ENCODE measurements at places on chromosomes 12 and 14. TPM values are rescaled to one million over a fixed set of nuclear protein-coding genes. Genes with fewer than 3 reads are reported as not detected.

DNA sequence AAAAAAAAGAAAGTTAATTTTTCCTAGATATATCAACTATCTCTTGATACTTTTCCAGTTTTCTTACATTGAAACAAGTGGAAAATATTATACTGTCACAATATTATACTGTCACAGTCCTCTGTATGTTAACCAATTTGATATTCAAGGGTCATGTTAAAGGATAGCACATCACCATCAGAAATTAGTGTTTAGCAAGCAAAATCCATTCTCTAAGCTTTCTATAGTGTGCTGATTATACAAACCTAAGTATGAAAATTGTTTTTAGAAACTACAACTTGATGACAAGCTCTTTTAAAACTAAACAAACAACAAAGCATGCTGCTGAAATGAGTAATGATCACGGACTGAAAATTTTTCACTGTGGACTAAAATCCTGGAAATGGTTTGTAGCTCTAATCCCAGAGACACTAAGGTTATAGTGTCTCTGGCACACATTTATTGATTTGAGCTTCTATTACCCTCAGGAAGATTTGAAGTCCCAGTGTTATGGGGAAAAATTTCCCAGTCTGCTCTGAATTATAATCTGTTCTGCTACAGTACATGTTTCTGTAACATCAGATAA lies 9.7 kb downstream of the SPTSSA start:
- DNase-seq, result no peak

GRCh38 chr14:24664366-24664765 lies 30.4 kb upstream of the GZMB start:
- DNase-seq, result no peak

CPNE6 gene
- total RNA-seq, result not detected

GRCh38 chr12:27273114-27273513 lies 29.0 kb downstream of the STK38L start:
- no peak for DNase-seq

DNA sequence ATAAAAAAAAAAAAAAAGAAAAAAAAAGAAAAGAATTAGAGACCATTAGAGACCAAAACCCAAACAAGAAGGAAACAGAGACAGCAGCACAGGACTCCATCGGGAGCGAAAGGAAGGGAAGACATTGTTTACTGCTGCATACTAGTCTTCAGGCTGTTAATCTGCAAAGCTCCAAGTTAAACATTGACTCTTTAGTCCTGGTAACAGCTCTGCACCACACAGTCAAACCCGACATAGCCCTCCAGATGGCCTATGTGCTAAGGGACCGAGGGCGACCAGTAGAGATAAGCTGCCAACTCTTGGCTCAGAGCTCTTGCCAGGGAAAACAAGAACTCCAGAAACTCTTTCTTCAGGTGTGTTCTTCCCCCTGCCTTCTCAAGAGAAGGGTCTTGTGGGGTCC lies 7.8 kb downstream of the P2RX4 start:
- DNase-seq, result no peak

DNA sequence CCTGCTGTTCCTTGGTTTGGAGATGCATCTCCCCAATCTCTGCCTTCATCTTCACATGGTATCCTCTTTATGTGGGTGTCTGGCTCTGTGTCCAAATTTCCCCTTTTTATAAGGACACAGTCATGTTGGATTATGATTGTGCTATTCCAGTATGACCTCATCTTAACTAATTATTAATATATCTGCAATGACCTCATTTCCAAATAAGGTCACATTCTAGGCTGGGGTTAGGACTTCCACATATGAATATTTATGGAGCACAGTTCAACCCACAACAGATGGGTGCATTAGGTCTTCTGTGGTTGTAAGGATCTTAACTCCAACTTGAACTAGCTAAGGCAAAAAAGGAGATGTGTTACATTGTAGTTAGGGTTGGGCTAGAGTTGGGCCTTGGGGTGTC lies 69.4 kb downstream of the ADCK1 start:
- DNase-seq, result no peak

GLIPR1L1 gene
- not detected for total RNA-seq

DNA sequence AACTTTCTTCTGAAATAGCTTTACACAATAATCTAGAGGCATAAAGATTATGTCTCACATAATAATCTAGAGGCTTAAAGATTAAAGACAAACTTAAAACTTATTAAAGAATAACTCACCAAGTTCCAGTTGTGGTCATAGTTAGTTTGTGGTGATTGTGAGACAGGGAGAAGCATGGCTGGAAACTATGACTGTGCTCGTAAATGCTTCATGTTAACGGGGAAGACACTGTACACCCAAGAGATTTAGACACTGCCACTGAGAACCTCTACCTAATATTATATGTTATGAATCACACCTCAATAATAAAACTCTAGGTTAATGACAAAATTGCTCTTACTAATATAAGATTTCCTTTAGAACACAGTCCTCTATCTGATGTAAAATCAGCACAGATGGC lies 541.6 kb downstream of the TMEM121 start:
- no peak for DNase-seq

DNA sequence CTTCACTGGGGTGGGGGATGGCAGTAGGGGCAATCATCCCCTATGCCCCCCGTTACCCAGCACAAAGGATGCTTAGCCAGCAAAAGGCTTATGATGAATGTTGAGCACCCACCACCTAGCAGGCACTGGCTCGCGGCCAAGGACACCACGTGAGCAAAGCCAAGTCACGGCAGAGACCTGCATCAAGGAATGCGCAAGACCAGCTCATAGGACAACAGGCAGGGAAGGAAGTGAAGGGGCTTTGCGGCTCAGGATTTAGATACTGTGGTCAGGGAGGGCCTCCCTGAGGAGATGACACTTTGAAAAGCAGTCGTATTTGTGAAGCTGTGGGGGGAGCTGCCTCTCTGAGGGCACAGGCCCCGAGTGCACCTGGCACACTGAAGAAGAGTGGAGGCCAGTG lies 32.8 kb downstream of the SH2B3 start:
- DNase-seq, result no peak

GRCh38 chr14:99810559-99810874 lies 17.3 kb downstream of the EML1 start:
- no peak for DNase-seq

Measured in activated CD4-positive, alpha-beta T cell treated with anti-CD3 and anti-CD28 coated beads, Interleukin-2, amount 10 ng/mL, durations not matched to agents 7 days and 5 days (primary cell).